WERI-Rb-1 (cell line): ENCODE measurements at places on chromosomes 6 and 20.

GRCh38 chr20:6502219-6502618 is 265.3 kb upstream of the BMP2 start:
- DNase-seq = no peak

GRCh38 chr6:88840796-88841539 is 122.5 kb downstream of the RNGTT start:
- DNase-seq = no peak

DNA sequence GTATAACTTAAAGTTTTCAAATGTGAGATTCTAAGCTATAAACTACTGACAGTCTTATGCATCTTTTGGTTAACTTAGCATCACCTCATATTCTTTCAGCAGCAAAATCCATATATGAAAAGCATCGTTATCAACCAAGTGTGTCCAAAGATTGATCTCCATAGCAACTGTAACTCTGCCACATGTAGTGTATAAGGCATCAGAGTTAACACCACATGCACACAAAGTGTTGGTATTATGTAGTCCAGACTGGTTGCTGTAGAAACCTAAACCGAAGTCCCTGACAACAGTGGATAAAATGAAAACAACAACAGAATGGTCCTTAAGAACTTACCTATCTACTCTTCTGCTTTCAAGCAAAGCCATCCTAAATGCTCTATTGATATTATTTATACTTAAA is 39.6 kb downstream of the PDSS2 start:
- no peak for DNase-seq

DNA sequence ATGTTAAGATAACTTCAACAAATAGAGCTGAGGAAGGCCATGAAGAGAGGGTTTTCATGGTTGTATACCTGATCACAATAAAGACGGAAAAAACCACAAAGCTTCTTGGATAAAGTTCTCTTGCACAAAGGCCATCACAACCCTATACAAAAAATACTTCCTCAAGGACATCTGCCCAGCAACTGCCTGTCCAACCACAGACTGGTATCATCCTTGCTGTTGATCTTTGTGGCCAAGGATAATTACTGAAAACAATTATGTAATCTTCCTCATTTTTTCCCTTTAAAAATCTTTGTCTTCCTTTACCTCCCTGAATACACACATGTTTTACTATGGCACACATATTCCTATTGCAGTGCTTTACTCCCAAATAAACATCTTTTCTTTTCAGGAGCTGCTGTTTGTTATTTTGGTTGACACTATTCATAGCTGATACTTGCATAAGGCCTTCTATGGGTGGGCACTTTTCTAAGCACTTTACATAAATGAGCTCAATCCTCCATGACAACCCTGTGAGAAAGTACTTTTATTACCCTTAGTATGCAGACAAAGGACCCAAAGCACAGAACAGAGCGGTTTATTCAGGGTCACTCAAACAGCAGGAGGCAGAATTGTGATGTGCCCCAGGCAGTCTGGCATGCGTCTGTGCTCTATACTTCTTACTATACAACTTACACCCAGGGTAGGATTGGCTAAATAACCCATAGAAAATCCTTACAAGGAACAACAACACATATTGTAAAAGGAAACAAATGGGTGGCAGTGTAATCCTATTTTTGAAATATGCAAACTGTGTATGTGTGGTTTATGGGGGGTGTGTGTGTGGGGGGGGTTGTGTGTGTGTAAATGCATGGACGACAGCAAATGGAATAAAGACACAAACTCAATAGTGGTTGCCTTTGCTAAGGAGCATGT is 35.1 kb downstream of the SNRNP48 start:
- no peak for DNase-seq

GRCh38 chr6:144953552-144954240 is 668.6 kb downstream of the UTRN start:
- no peak for DNase-seq

DNA sequence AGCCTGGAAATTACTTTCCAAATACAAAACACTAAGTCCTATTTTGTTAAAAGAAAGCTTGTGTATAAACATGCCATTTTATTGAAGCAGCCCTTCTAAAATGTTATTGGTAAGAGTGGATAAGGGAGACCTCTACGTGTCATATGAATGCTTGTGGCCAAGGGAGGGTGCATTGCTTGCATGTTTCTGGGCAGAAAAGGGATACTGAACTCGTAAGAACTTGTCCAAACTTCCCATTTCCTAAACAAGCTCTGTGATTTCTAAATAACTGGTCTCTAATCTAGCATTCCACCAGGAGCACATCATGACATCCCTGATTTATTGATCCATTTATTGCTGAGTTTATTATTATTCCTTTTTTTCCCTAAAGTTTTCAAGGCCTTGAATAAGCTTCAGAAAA is 474.1 kb downstream of the CD109 start:
- DNase-seq = no peak

DNA sequence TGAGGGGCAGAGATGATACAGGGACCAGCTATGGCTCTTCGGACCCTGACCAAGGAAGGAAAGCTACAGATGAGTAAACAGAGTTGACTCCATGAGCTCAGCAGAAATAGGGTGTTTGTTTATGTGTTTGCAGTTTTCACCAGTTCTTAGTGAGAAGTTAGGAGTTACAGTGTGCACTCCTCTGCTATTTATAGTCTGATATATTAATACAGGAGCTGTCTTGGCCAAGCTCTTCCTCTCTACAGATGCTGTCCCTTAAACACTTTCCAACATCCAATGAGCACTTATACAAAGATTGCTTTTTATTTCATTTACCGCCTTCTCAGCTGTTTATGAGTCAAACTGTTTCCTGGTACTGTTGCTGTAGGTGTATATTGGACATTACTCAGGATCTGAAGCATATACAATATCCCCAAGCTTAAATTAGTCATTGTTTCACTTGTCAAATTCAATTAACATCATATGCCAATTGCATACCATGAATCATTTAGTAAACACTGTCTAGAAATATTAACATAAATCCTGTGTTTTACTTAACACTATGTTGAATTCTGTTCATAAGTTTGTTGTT is 618.0 kb downstream of the PRKN start:
- DNase-seq = no peak

GRCh38 chr6:3235486-3235885 is 8.0 kb upstream of the TUBB2B start:
- DNase-seq = no peak

DNA sequence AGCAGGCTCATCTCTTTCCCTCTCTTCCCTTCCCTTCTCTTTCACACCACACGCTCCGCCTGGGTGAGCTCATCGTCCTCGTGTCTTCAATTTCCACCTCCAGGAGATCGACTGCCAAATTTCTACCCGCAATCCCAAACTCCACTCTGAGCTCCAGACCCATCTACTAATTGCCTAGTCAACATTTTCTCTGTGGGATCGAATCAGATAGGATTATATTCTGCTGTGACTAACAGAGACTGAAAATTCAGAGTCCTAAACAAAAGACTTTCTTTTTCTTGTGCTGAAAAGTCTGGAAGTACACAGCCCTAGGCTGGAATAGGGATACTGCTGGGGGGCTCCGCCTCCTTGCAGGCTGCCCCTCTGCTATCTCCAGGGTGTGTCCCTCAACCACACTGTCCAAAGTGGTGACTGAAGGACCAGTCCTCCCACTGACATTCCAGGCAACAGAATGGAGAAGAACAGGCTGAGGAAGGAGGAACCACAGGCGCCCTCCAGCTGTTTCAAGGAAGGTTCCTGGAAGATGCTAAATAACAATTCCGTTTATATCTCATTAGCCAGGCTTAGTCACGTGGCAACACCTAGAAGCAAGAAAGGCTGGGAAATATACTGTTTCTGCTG is 5.0 kb upstream of the HSPA12B start:
- DNase-seq = no peak

DNA sequence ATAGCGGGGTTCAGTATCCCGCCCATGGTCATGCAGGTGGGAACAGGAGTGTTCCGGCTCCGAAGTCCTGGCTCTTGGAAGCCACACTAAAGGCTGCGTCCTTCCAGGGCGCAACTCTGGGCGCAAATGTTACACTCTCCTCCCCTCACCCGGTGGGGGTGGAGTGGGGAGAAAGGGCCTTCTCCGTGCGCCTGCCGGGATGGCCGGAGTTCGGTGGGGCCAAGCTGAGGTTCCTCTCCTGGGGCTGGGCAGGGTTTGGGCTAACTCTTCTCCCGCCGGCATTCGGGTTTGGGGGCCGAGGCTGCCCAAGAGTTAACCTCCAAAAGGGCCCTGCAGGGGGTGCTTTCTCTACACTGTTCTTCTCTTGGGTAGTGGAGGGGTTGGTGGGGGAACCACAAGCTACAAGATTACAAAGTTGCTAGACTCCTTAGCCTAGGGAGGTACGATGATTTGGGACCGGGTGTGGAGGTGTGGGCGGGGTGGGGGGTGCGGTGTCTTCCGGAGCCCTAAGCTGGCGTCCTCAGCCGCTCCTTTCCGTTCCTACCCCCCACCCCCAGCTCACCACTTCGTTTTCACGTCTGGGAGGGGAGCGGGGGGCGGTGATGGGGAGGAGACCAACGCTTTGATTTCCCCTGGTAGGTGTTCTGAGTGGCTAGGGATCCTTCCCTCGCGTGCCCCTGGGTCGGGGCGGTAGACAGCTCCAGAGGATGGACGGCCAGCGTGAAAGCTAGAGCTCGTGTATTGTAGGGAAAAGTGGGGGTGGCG is 12.3 kb downstream of the NRN1 start:
- DNase-seq = no peak

DNA sequence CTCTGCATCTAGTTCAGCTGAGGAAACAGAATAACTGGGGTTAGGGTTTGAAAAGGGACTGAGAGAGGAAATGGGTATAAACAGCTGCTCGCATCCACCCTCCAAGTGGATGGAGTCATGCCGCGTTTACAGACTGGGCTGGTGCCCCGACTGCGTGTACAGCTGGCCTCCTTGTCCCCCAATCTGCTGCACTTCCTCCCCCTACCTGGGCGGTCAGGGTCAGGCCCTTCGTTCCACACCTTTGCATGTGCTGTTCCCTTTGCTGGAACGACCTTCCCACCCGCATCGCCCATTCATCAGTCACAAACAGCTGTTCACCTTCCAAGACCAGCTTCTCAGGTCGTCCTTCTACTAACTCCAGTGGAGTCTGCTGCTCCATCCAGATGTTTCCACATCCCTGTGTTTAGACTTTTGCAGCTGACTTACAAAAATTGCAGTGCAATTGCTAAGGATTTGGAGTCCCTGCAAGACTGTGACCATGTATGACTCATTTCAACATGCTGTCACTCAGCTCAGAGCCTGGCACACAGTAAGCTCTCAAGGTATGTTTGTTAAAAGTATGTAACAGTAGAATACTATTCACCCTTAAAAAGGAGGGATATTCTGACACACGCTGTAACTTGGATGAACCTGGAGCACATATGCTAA is 129.3 kb downstream of the DTNBP1 start:
- no peak for DNase-seq

DNA sequence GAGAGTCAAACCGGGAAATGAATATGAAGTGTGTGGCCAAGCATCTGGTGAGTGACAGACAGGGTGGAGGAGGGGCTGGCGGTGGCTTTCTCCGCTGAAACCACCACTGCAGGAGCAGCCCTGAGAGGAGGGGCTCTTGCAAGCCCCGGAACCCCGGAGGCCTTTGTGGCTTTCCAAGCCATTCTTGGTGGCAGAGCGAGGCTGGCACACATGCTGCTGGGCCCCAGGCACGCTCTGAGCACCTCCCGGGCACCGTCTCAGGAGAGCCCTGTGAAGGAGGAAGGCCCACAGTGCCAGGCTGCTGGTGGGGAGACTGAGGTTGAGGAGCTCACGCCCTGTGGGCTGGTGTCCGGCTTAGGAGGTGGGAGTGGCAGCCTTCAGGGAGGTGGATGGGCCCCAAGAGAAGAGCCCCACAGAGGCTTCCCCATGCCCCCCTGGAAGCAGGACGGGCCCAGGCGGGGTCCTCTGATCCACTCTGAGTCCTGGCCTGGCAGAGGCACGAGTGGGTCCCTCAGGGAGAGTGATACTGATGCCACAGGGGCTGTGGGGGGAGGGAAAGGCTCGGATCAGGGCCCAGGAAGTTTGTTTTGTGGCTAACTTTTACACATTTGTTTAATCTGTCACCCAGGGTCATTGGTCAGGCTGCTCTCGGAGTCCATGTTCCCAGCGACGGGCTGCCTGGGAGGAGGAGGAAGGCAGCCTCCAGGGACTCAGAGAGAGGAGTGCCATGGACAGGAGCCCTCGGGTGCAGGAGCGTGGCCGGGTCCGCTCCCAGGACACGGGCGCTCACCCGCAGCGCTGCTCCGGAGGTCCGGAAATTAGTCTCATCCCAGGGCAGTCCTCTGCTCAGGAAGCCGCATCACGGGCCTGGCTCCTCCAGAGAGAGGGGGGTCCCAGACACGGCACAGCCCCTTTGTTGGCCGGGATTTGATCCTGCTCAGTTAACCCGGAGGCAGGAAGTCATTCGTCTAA is 170.7 kb downstream of the ERMARD start:
- DNase-seq = no peak

DNA sequence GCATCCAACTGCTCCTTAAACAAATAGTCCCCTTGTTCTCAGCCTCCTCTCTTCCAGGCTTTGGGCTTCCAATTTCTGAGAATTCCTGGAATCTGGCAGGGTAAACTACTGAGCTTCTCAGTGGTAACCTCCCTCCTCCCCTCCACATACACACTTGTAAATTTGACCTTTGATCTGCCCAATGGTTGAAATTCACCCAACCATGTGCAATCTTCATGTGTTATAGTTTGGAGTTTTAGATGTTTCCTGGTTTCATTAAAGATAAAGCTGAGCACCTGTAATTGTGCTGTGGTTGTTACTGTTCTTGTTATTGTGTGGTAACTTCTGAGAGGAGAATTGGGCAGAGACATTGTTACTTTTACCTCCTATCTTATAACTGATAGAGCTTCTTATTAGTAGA is 328.4 kb downstream of the TPBG start:
- no peak for DNase-seq

DNA sequence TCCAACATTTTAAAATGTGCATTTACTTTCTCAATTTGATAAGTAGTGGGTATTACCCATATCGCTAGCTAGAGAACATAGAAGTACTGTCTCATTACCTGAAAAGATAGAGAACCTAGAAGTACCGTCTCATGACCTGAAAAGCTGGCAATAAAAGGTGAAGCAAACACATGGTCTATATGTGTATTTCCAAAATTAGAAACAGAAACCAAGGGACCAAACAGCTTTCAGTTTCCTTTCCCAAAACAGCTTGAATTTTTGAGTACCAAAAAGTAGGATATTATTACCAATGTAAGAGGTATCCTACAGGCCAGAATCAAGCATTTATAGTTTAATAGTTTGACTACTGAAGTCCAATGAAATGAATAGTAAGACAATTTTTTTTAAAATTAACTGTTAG is 77.2 kb downstream of the KIF13A start:
- DNase-seq = no peak

DNA sequence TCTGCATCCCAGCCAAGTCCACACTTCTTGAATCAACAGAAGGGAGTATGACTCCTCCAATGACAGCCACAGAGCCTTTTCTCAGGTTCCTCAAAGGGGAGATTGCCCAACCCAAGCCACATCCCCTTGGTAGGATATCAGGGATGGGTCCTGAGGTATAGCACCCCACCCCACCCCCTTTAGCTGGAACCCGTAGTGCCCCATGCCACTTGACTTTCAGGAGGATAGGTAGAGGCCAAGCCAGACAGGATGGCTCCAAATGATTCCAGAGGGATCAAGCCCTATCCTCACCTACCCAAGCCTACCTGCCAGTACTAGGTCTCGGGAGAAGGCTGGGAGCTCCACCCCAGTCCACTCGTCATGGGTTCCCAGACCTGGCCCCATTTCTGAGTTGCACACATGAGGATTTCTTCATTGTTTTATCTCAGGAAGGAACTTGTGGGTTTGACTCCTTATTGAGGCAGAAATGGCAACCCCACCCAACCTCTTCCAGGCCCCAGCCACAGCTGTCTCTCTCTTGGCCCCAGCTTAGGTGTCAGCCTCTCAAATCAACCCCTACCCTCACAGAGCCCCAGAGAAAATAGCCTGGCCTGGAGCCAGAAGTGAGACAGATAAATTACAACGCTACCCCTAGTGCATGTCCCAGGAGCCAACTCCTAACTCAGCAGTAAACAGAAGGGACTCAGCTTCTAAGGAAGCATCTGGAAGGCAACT is 3.6 kb downstream of the CCND3 start:
- no peak for DNase-seq
